Lower lobe of right lung (tissue), 2 donors: ENCODE measurements at places on chromosomes 5 and 9. TPM values are rescaled to one million over a fixed set of nuclear protein-coding genes. Genes with fewer than 3 reads are reported as not detected.

DNA sequence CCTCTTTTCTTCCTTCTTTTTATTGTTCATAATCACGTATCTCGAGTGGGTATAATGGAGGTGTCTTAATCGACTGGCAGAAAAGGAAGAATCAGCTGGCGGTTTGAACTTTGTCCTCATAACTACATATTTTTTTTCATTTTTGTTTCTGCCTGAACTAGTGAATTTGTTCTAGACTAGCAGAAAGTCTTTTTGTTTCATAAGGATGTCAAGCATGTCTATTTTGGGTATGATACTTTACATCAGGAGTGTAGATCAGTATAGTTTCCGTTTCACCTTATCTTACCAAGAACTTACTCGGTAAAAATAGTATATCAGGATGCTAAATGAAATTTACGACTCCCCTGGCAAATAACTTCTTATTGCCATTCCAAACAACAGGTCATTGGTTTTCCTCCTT lies 278.9 kb downstream of the CHSY3 start:
- DNase-seq, result no peak

GRCh38 chr5:114418176-114419066 lies 56.6 kb downstream of the KCNN2 start:
- DNase-seq, result no peak

DNA sequence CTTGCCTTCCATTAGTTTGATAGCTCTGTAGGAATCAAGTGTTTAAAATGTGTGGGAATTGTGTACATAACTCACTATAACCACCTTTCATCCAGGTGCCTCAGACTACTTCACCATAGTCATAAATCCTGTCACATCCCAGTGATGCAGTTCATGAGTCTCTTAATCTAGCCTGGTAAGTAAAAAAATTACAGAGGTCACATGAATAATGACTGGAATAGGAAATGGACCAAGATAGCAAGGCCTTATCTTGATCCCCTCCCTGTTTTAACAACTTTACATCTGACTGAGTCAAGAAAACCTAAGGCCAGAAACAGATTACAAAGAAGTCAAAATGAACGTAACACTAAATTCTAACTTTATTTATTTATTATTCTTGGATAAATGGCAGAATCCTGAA lies 1.5 kb upstream of the RNF145 start:
- DNase-seq, result no peak

DNA sequence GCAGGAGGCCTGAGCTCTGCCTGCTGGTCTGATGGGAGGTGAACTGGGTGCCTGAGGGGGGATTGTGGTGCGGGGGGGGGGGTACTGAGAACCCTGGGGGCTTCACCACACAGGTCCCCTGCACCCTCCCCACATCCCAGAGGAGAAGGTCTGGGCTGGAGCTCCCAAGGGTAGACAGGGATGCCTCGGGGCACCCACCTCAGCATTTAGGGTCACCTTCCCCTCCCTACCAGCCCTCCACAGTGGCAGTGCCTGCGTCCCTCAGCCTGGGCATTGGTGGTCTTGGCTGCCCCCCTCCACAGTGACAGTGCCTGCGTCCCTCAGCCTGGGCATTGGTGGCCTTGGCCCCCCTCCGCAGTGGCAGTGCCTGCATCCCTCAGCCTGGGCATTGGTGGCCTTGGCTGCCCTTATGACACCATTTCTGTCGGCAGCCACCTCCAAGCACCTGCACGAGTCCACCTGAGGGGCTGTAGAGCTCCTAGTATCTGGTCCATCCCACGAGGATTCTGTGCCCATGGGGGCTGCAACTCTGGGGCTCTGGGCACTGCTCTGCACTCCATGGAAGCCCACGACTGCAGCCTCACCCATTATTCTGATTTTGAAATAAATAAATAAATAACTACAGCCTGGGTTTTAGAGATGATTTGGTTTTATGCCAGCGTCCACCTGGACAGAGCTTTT lies 21.5 kb downstream of the NKD2 start:
- no peak for DNase-seq

DNA sequence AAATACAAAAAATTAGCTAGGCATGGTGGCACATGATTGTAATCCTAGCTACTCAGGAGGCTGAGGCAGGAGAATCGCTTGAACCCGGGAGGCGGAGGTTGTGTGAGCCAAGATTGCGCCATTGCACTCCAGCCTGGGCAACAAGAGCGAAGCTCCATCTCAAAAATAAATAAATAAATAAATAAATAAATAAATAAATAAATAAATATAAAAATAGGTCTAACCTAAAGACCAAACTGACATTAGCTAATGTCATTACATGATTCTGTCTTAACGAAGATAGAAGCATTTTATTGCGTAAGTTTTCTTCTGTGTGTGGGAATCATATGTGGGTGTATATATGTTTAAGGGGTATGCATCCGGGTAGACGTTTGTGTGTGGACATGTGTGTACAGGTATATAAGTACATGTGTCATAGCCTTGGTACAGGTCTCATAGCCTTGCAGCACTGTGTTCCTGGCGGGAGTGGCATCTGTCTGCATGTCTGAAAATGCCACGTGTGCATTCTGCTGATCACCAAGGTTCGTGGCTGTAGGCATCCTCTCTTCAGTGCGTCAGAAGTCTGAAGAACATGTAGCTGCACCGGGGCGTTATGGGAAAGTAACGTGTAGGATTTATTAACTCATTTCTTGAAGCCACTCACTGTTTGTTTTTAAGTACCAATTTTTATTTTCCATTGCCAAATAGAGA lies 298.1 kb downstream of the NR3C1 start:
- DNase-seq, result no peak

DNA sequence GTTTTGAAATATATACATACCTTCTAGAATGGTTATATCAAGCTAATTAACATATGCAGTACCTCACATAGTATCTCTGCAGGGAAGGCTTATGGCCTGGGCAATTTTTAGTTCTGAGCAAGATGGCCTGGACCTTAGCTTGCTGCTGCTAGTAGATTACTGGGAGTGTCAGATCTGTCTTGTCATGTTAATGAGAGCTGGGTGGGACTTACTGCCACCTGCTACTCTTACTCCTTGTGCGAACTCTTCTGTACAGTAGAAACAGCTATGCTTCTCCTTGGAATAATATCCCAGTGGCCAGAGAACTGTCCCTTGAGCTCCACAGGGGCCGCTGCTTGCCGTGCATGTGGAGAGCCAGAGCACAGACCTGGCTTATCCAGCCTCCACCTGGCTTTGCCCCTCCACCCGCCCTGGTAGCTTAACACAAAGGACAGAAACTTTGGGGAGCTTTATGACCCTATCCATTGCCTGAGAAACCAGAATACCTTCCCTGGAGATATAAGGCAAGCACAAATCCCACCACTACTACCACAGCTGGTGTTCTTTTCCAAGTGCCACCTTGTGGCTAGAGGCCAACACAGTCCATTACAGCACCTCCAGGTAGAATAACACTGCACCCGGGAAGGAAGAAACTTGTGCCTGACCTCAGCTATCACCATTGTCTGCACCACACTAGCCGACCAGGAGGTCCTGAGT lies 74.4 kb upstream of the RUSC2 start:
- no peak for DNase-seq

GRCh38 chr5:15366676-15367391 lies 133.1 kb upstream of the FBXL7 start:
- no peak for DNase-seq

Gene C9
- total RNA-seq, result 0.27 TPM

Gene NFX1
- total RNA-seq, result 36.2 TPM

Gene PCDHGB2
- 3.7 TPM for total RNA-seq

Gene ARL14EPL
- total RNA-seq, result not detected
